ENCODE measurements at places on chromosomes 3 and 15. TPM values are rescaled to one million over a fixed set of nuclear protein-coding genes. Genes with fewer than 3 reads are reported as not detected.

DNA sequence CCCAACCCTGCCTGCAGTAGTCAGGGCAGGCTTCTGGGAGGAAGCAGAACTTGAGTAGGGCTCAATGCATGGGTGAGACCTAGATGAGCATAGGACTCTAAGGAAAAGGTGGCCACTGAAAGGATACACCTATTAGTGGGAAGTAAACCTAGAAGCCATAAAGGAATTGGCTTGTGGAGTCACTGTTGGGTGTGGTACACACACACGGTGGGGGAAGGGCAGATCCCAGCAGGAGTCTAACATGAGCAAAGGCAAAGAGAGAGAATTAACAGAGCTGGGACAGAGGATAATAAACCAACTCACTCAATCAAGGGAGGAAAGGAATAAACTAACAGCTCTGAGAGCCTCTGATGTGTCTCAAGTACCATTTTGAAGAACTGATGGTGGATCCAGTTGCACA is 23.1 kb downstream of the DAPK2 start:
- DNase-seq = no peak

DNA sequence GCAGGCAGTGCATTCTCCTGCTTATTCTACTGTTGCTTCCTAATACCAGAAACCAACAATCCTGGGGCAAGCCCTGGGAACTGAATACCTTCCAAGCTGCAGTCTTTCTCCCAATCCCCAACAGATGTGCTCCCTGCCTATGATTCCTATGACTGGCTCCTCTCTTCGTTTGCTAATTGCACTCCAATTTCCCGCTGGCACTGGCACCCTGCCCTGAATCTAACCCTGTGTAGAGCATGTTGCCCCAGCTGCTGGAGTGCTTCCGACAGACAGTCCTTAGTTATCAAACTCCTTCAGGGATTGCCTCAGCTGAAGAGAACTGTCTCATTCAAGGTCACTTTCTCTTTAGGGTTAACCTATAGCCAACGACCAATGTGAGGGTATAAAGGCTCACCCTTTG is 214.1 kb downstream of the NECTIN3 start:
- no peak for DNase-seq

DNA sequence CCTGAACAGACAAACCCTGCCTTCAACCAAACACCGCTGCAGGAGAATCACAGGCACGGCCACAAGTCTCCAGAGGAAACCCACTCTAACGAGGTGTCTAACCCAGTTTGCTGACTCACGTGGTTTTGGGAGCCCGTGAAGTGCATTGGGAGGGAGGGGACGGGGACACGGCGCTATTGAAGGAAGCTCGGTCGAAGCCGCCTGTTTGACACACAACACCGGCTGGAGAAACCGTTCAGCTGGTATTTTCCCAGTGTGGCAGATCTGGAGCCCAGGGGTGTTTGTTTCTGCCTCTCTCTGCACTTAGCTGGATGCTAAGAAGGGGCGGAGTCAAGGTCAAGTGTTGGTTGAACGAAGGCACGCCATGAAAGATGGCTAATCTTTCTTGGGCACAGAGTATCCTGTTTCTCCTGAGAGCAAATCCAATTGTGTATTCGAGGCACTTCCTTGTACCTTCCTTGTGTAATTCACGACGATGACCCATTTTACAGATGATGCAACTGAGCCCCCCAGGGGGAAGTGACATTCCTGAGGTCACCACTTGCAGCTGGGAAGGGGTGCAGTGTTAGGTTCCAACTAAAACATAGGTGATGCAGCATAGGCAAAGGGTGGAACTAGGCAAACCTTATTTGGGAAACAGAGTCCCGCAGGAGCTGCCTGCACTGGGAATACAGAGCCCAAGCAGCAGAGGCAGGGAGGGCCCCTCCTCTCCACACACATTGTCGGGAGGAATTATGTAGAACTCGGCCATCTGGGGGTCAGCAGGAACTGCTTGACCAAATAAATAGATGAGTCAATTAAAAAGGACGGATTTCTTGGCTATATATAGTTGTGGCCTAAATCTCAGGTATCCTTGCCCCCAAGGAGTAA is 22.5 kb downstream of the SLC6A6 start:
- DNase-seq = no peak

DNA sequence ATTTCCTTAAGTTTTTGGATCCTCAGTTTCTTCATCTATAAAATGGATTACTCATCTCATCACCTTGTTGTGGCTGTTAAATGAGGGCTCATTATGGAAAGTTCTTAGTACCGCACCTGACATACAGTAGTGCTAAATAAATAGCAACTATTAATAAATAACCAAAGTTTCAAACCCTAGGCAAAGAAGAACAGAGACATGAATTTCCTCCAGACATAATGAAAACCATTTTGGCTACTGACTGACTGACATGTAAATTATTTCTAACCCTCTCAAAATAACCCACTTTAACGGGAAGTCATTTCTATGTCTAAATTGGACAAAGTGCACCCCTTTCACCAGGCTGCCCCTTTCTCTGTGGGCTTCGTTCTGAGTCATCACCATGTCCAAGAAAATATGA is 17.4 kb upstream of the KLHL6 start:
- no peak for DNase-seq

DNA sequence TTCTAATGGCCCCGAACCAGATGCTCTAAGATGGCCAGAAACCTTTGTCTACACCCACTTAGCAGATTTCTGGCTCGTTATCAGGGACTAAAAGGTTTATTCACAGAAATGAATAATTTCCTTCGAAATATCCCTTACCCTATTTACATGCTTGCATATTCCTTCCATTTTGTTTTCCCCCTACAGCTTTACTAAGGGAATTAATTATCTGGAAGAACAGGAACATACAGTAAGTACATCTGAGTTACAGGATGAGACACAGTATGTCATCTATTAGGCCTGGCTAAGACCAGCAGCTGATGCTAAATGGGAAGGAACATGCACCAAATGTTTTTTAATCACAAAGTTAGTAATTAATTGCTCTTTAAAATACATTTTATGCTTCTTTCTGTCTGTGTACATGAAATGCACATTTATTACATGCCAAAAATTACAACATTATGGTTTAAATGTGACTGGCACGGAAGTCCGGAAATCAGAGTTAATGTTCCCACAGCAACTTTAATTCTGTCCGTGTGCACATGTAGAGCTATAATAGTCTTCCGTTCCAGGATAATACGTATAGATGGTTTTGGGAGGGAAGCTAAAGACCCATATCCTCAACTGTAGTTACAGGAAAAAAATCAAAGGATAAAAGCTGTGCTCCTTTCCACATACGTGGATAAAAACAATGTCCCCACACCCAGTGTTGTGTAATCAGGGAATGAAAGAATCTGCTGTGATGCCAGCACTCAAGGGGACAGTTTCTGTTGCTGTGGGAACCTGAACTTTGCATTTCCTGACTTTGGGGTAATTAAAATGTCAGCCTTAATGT is 82.0 kb downstream of the TIGIT start:
- DNase-seq = no peak

- no peak for DNase-seq
Observed at GRCh38 chr3:12655701-12656100, 8.2 kb downstream of the RAF1 start.

DNA sequence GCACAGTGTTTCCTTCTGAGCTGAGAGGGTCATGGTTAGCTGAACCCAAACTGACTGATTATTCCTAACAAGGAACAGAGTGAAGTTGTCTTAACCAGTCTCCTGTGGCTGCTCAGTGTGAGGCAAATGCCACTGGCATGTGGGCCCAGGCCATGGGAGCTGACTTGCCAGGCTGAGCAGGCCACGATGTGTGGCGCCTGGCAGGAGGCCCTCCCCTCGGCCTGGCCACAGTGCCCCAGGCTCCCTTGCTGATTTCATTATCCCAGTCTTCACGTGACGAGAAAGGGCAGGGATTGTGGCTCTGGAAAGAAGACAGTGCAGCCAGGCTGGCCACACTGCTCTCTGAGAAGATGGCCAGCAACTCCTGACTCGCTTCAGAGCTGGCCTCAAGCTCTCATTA is 58.8 kb downstream of the SLCO2A1 start:
- DNase-seq = no peak

- DNase-seq = no peak
Observed at GRCh38 chr15:71775856-71776255, 34.5 kb upstream of the NR2E3 start.

- DNase-seq = no peak
Observed at GRCh38 chr3:117246771-117247555, 537.4 kb downstream of the TUSC7 start.

The IGF2BP2 gene
- total RNA-seq = 0.62 TPM

- peak; percentile 72 for DNase-seq
Observed at GRCh38 chr3:157130467-157131251, 29.3 kb downstream of the CCNL1 start.

DNA sequence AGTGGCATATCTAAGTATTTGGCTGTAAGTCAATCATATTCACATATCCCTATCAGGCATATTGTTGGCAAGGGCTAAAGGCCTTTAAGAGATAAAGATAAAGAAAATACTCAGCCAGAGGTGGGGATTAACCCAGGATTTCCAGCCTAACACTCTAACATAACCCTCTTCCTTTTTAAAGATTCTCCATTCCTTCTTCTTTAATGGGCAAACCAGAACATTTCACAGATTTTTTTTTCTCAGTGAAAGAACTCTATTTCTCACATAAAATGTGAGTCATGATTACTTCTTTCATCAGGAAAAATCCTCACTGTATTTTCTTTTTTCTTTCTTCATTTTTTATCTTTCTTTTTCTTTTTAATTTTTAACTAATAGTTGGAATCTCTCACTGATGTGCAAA is 200.4 kb downstream of the NR1D2 start:
- DNase-seq = no peak

The VGLL3 gene
- total RNA-seq = not detected

The BCL2A1 gene
- total RNA-seq = 91.8 TPM

The TRMT10C gene
- 60.5 TPM for total RNA-seq

DNA sequence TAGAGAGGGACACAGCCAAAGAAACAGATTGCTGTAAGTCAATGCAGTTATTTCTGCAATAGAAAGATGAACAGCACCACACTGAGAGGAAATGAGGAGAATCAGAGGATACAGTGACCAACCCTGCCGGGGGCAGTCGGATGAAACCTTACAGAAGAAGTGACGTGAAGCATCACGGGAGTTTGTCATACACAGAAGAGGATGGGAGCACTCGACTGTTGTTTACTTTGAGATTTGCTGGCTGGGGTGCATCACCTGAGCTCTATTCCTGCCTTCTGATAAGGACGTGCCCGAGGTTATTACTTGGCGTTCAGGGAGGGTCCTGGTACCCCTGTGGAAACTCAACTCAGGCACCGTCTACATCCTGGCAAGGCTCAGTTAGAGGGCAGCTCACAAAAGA is 45.4 kb downstream of the MAGEF1 start:
- no peak for DNase-seq

The STAC gene
- not detected for total RNA-seq

The HDC gene
- 2.1 TPM for total RNA-seq

- DNase-seq = no peak
Observed at GRCh38 chr3:15360788-15361493, 28.6 kb upstream of the SH3BP5 start.

The TNFAIP8L3 gene
- total RNA-seq = 0.49 TPM

The PIF1 gene
- total RNA-seq = 19.1 TPM

DNA sequence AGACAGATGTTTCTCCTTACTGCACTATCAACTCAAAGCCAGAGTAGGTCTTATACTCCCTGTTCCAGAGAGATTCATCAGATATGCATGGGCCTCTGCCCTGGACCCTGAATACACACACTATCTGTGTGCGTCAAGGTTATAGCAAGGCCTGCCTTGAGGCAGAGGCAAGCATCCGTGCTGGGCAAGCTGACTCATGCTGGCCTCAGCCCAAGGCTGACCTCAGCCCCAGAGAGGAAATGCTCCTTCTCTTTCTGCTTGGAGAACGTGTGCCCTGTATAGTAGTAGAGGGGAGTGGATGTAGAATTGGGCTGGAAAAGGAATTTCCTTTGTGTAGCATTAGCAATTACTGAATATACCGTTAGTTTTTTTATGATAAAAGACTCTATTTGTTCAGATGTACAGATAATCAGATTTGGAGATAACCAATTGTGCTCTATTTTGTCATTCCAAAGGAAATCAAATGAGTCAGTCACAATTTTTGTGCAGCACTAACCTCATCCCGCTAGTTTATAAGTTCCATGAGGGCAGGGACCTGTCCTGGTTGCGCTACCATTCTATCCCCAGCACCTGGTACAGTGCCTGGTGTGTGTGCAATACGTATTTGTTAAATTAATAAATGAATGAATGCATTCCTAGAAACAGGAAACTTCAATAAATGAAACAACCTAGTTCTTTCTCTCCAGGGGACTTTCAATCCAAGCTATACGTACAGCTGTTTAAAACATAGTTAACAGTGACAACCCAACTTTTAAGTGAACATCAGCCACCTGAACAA is 13.3 kb upstream of the PAQR9 start:
- DNase-seq = no peak

DNA sequence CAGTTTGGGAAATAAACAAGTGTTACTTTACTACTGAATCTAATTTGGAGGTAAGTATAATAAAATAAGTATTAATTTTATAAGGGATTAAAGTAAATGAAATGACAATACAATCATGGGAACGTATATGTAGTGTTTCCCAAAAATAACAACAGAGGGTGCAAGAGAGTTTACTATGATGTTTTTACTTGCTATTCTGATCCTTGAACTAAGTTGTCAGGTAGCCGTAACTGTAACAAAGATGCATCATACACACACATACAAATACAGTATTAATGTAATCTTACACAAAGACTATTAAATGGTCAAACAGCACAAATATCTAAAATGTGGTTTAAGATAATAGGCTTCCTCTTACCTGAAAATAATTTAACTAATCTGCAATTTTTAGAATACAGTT is 311.4 kb downstream of the TBC1D5 start:
- DNase-seq = no peak

GRCh38 chr3:185995352-185995751 is 57.5 kb upstream of the TRA2B start:
- no peak for DNase-seq

GRCh38 chr3:115688418-115688817 is 65.1 kb downstream of the GAP43 start:
- no peak for DNase-seq

GRCh38 chr3:186605561-186606545 is 7.0 kb upstream of the AHSG start:
- no peak for DNase-seq

DNA sequence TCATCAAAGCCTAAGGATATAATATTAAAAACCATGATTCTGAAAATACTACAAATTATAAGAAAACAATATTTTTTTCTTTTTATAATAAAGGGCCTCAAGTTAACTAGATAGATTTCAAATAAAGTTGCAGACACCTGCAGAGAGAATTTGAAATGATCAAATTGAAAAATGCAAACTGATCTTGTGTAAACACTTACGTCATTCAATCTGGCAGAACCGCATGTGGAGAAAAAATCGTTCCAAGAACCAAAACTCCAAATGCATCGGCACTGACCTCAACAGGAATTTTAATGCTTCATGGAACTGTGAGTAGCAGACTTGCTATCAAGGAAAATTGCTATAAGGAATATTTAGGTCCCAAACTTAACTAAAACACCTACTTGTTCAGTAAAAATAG is 17.2 kb downstream of the CPA3 start:
- no peak for DNase-seq

- no peak for DNase-seq
Observed at GRCh38 chr3:192060160-192060781, 599.3 kb downstream of the PYDC2 start.

The SLCO2A1 gene
- total RNA-seq = not detected

The THSD4 gene
- not detected for total RNA-seq

- no peak for DNase-seq
Observed at GRCh38 chr15:38377636-38378035, 76.3 kb upstream of the FAM98B start.
